ENCODE measurements at places on chromosomes 7 and 10. TPM values are rescaled to one million over a fixed set of nuclear protein-coding genes. Genes with fewer than 3 reads are reported as not detected.

DNA sequence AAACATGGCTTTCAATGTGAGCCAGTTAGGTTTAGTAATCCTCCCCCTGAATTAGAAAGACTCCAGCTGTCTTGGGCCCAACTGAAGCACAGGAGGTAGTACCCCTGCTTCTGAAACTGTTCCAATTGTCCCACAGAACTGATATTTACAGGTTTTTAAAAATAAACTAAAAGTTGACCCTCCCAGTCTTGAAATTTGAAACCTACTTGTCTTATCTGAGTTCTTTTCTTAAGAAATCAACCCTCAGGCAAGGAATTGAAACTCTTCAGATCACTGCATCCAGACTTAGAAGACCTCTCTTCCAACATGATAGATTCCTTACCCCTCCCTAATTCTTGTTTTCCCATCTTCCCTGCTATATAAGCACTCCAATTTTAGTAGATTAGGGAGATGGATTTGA, 13.3 kb upstream of the ARHGAP21 start:
- no peak for DNase-seq

- no peak for DNase-seq
Observed at GRCh38 chr7:44838751-44839150, 9.1 kb downstream of the H2AZ2 start.

DNA sequence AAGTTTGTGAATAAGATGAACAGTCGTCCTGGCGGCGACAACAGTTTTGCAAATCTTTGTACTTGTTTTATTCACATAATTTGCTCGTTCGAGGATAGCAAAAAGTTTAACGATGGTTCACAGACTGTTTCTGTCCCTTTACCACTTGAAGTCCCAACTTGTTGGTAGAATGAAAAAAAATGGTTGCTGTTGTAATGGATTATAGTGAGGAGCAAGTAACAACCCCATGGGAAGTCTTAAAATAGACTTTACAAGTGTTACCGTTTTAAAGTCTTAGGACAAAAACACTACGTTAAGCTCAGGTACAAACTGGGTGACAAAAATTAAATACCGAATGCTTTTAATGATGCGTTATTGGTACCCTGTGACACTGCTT, 589 bp downstream of the LSM8 start:
- no peak for DNase-seq

GRCh38 chr7:22447762-22448161, 52.2 kb downstream of the STEAP1B start:
- DNase-seq, result no peak

- no peak for DNase-seq
Observed at GRCh38 chr10:76727038-76727437, 910.6 kb downstream of the KCNMA1 start.

- peak; percentile 84 for DNase-seq
Observed at GRCh38 chr7:116929914-116930913, 23.1 kb upstream of the ST7 start.

- no peak for DNase-seq
Observed at GRCh38 chr7:81491573-81491972, 278.3 kb downstream of the HGF start.

GRCh38 chr7:27641581-27642230, 21.0 kb downstream of the HIBADH start:
- DNase-seq, result no peak

DNA sequence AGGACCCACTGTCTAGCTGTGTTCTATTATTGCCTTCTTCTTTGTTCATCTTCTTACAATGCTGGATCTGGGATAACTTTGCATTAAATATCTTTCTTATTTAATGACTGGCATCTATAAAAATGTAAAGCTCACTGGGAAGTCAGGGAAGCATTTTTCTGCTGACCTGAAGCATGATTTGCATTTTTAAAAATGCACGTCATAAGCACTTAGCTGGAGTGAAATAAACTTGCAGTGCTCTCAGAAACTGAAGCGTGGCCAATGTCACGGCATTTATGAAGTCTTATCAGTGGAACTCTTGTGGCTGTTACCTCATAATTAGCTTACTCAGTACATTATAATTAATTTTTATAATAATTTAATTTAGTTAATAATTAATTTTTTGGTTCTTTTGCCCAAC, 59.1 kb downstream of the FRMD4A start:
- no peak for DNase-seq

- DNase-seq, result no peak
Observed at GRCh38 chr10:73908853-73909539, 1.9 kb upstream of the PLAU start.

DNA sequence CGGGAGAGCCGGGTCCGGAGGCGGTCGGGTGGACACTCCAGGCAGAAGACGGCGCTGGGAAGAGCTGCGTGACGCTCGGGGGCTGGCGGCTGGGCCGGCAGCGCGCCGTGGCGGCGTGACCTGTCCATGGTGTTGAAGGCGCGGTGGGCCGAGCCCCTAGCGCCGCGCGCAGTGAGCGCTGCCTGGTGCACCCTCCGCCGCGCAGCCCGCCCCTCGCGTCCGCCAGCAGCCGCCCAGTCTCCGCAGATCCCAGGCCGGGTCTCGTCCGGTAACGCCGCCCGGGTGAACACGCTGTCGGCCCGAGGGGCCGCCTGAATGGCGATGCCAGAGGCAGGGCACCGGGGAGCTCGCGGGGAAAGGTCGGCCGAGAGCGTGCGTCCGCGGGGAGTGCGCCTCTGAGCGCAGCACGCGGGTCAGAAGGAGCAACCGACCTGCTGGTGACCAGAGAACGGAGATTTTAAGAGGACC, 657 bp upstream of the TMEM178B start:
- no peak for DNase-seq

- no peak for DNase-seq
Observed at GRCh38 chr7:143171697-143172096, 11.5 kb upstream of the TAS2R39 start.

DNA sequence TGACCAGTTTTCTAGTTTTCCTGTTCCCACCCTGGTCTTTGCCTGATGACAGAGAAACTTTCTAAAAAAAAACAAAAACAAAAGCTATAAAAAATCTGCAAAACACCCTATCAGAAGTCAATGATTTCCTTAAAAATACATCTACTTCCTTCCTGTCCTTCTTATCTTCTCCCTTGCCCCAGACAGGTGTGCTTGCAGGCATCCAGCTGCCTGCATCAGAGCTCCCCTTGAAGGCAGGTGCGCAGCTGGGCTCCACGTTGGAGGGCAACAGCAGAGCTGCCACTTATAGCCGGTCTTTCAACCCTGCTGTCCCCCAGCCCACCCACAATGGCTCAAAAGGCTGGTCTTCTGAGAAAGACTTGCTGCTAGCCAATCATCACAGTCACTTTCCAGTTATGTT, 29.8 kb downstream of the UBE2D4 start:
- no peak for DNase-seq

DNA sequence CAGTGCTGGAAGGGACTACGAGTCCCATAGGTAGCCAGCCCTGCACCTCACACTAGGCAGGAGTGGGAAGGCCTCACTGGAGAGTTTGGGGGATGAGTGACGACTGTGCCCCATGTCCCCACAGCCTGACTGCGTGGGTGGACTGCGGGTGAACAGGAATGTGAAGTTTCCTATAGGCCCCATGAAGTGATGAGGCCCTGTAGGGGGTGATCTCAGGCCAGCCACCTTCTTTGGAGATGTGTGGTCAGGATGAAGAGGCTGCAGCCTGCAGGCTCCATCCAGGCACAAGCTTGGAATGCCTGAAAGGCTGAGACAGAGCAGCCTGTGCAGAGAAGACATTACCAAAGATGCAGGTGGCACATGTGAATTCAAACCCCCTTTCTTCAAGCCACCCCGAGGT, 94.9 kb downstream of the CPXM2 start:
- DNase-seq, result no peak

GRCh38 chr7:115471891-115472290, 550.0 kb downstream of the MDFIC start:
- DNase-seq, result no peak

DNA sequence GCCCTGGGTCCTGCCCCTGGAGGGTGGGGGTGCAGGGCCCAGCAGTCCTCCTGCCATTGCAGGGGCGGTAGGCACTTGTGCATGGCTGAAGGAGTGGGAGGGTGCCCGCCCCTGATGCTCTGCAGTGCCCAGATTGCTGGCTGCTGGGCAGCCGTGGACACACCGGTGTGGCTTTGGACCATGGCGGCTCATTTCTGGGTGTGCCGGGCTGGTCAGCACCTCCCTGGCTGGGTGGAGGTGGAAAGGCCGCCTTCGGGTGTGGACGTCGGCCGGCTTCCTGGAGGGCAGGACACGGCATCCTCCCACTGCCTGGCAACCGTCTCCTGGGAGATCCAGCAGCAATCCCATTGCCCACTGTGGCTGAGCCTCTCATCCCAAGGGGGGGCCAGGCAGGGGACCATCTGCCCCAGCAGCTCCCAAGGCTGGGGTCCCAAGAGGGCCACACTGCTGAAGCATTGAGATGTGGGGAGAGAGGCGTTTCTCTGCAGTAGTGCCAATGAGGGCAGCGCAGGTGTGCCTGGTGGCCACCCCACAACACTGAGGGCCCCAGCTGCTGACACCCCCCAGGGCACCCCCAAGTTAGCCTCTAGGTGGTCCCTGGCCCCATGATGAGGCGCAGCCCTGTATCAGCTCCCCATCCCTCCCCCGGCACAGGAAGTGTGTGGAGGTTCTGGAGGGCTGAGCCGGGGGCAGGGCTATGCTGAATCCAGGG, 12.9 kb downstream of the TTYH3 start:
- DNase-seq, result no peak

DNA sequence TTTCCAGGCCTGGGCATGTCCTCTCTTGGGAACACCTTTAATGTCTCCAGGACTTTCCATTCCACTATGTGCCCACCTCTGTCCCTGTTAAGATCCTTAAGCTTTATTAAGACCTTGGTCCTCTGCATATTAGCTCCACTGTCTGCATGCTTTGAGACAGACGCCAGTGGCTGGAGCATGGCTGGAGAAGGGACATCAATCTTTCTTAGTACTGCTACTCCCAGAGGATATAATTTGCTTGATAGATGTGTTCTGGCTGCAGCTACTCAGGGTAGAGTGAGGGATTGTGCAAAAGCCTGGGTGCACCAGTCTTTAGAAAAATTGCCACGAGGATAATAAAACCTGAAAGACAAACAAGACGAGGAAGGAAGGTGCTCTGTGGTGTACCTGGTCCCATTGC, 42.9 kb downstream of the PLPP4 start:
- DNase-seq, result no peak

GRCh38 chr10:78433076-78433595, 399.5 kb downstream of the RPS24 start:
- DNase-seq, result no peak

- no peak for DNase-seq
Observed at GRCh38 chr7:132901241-132901640, 180.6 kb downstream of the CHCHD3 start.

DNA sequence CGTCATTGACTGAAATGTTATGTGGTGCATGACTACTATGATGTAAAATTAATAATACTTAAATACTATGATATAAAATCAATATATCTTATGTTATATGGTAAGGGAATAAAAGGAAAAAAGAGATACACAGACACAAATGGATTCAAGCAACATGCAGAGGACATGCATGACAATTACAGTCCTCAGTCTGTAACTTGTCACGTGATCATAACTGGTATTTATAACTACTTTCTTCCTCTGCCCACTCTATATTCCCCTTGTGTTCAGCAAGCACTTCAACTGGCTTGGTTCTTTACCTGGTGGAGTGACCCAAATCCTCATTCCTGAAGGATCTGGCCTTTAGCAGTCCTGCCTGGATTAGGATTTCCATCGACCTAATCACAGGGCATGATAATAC, 104.4 kb upstream of the FAM180A start:
- no peak for DNase-seq

- DNase-seq, result no peak
Observed at GRCh38 chr7:73967832-73968290, 60.1 kb upstream of the ELN start.

DNA sequence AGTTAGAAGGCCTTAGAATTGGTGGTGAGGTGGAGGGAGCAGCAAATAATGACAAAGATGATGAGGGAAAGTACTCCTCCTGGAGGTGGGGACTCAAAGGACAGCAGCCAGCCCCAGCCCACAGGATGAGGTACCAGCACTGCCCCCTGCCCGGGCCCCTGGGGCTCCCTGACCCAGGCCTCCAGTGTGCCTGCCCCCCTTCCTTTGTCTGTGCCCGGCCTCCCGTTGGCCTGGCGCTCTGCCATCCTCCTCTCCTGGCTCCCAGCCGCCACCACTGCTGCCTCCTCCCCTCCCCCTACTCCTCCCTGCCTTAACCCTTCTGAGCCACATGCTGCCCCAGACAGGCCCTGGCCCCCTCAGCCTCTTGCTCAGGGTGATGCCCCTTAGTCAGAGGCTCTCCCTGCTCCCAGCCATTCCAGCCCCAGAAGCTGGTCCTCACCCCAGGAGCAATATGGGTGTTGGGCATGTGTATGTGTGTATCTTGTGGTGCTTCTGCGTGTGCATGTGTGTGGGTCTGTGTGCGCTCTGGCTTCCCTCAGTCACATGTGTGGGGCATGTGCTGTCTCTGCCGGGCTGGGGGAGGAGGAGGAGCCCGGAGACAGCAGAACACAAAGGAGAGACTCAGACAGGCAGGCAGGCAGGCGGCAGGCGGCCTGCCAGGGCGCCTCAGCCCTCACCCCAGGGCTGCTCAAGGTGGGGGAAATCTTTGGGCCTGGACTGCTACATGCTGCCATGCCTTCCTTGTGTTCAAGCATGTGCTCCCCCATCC, 2.6 kb downstream of the LDB1 start:
- DNase-seq, result no peak

DNA sequence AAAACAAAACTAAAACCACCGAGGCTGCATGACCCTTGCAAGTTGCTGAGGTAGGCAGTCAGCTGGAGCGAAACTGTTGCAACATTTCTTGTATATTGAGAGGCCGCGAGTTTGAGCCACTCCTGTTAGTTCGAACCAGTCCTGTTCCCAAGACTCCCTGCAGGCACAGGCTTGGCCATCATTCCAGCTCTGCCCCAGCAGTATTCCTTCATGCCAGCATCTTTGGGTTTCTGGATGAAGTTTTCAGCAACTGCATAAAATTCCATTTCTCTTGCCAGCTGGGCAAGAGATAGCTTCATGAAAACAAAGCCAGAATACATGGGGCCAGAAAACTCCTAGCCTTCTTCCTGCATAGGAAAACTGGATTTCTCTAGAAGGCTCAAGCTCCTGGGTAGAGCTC, 207.6 kb downstream of the FRMD4A start:
- DNase-seq, result no peak

GRCh38 chr7:55474944-55475854, 97.1 kb downstream of the VOPP1 start:
- no peak for DNase-seq

GRCh38 chr10:3274414-3274813, 101.8 kb upstream of the PITRM1 start:
- DNase-seq, result no peak

The COL28A1 gene
- total RNA-seq, result 0.25 TPM

The ZC3HAV1 gene
- 55.1 TPM for total RNA-seq

The GSDME gene
- 36.9 TPM for total RNA-seq

The OR2A1 gene
- total RNA-seq, result 0.09 TPM

The RAB19 gene
- 1.3 TPM for total RNA-seq

The PIP gene
- not detected for total RNA-seq

The MOSPD3 gene
- total RNA-seq, result 6.8 TPM

The CCDC136 gene
- 3.0 TPM for total RNA-seq

The CRCP gene
- total RNA-seq, result 31.6 TPM

The RAPGEF5 gene
- 34.7 TPM for total RNA-seq

The AQP1 gene
- total RNA-seq, result 440 TPM

The ATP6V0A4 gene
- not detected for total RNA-seq

The UTF1 gene
- total RNA-seq, result not detected

The STAG3 gene
- total RNA-seq, result 0.75 TPM

The NAT16 gene
- not detected for total RNA-seq
